ENCODE measurements at places on chromosomes 7 and 10.

DNA sequence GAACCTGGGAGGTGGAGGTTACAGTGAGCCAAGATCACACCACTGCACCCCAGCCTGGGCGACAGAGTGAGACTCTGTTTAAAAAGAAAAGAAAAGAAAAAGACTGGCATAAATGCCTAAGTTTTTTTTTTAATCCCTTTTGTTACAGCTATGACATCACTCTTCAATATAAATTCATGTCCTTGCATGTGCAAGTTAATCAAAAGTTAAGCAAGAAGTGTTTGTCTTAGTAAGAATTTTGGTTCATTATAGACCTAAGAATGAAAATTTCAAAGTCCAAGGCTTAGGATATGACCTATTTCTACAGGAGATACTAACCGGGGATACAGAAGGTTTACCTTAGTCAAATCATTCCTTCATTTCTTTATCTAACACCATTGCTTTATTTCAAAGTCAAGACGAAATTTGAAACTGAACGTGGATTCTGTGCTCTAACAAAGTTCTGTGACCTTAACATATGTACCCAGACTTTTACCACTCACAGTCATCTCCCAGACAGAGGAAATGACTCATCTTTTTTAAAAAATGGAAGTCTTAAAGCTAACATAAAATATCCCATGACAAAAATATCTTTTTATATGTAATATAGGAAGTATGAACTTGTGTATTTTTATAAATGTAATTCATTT is 29.3 kb upstream of the ITGB8 start:
- DNase-seq: no peak

DNA sequence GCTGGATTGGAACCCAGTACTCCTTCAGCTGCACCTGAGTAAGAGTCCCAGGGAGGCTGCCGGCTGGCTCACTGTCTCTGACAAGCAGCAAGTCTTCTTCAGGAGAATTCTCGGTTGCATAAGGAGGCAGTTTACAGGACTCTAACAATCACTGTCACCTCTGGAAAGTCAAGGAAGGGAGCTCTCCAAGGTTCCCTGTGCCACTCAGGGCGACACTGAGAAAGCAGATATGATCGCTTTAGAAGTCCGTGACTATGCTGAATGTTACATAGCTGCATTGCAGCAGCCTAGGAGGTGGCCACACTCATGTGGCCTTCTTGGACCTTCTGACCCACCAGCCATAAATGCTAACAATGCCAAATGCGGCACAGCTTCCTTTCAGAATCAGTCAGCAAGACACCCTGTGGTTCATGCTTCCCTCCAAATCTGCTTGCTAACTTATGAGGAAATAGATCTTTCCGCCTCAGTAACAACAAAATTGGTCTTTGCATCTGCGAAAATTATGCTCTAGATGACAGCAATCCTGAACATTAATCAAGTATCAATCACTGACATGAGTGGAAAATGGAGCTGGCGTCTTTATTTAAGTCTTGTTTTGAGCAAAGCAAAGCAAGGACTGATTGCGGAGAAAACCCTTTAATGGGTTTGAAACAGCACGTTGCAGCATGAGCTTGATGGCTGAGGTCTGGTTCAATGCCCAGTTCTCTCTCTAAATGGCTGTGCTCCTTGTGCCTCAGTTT is 132.9 kb downstream of the ATXN7L1 start:
- DNase-seq: no peak

DNA sequence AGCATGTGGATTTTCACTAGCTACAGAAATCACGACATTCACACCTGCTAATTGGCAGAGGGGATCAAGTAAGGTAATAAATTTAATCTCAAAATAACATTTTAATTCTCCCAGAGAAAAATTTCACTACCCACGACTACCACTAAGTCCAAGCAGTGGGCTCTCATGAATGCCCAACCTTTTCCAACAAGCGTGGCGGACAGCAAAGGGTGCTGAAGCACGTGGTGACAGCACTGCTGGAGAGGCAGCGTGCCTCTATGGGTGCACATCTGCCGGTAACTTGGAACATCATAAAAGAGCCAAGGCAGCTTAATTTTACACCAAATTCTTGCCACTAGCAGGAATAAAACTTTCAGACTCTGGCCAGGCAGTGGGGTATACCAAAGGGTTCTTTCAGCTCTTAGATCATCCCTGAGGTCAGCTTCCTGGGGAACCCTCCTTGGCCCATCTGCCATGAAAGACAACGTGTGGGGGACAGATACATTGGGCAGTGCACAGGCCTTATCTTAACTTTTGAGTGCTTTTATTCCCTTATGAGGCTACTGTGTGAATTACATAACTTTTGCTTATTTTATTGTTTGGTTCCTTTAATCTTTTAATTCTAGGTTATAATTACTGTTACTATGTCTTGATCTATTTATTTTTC is 206.7 kb upstream of the KCTD7 start:
- DNase-seq: no peak

- no peak for DNase-seq
Measured at GRCh38 chr7:155839461-155839860, 27.2 kb upstream of the SHH start.

DNA sequence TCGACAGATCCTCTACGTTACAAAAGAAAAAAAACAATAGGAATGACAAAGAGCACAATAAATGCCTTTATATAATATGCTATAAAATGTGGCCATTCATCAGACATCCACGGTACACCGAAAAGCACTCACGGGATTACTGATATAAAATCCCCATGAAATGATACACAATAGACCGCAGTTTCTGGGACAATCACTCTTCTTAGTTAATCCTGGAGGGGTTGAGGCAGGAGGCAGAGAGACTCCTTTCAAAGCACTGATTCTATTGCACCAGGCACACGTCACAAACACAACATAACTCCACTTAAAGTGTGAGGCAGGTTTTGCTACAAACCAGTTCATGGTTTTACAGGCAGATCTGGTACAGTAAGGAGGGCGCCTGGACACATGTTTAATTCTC is 113.8 kb downstream of the FGFR2 start:
- DNase-seq: no peak

DNA sequence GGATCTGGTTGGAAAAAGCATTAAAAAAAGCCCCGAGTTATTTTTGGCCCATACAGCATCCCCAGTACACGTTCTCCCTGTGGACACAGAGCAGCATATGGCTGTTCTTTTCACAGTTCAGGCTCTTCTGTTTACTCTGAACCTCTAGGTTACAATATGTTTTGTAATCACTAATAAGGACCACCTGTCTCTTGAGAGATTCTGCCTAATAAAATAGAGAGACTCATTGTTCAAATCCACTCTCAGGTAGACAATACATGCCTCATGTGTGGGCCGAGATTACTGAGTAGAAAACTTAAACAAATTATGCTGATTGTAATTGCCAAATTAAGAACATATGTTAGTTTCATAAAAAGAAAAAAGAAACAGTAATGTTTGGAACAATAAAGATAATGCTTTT is 647.7 kb downstream of the GRM8 start:
- no peak for DNase-seq

DNA sequence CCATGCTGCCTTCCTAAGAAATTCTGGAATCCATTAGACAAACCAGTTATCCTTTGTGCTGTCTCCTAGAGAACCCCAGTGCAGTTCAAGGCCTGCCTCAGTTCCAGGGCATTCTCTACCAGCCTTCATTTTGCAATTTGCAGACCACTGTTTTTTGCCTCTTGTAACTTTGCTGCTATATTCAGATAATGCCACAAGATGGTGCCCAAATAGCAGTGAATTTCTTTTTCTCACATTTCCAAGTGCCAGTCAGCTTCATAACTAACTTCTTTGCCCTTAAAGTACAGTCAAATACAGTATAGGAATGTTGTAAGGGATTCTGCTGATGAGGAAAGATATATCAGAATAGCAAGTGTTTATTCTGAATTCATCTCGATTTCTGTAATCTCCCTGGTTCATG is 25.2 kb downstream of the LOXL4 start:
- no peak for DNase-seq

GRCh38 chr7:54796150-54796549 is 37.1 kb upstream of the SEC61G start:
- DNase-seq: no peak

- no peak for DNase-seq
Measured at GRCh38 chr10:92354587-92354986, 63.6 kb downstream of the MARCHF5 start.

- no peak for DNase-seq
Measured at GRCh38 chr7:18020138-18020715, 7.4 kb downstream of the PRPS1L1 start.

DNA sequence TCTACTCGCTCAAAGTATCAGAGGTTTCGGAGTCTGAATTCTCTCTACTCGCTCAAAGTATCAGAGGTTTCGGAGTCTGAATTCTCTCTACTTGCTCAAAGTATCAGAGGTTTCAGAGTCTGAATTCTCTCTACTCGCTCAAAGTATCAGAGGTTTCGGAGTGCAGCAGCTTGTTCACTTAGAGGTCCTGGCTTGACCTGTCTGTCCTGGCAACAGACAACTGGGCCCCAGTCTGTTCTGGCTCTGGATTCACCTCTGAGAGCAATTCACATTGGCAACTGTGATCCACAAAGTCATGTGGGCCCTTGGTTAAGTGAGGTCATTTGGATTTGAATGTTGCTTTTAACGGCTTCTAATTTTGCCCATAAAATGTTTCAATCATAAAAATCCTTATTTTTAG is 63.9 kb upstream of the ST8SIA6 start:
- no peak for DNase-seq

- DNase-seq: no peak
Measured at GRCh38 chr7:150927157-150927955, 50.8 kb downstream of the KCNH2 start.

DNA sequence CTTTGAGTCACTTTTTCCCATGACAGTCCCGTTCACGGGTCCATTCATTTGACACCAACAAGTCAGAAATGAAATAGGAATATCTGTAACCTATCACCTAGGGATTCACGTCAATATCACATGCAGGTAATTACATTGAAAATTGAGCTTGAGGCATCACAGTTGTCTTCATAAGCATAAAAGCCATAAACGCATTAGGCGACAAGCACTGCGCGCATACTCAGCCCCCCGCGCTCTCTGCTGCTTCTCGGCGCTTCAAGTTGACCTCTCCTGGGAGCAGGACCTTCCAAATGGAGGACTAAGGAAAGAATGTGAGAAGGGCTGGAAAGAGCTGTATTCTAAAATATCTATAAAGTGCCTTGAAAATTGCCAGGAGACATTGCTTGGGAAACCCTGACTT is 130.5 kb upstream of the TNS3 start:
- no peak for DNase-seq

GRCh38 chr7:141949021-141949420 is 2.2 kb upstream of the CLEC5A start:
- no peak for DNase-seq

GRCh38 chr10:4953405-4953804 is 9.8 kb upstream of the AKR1C1 start:
- no peak for DNase-seq

DNA sequence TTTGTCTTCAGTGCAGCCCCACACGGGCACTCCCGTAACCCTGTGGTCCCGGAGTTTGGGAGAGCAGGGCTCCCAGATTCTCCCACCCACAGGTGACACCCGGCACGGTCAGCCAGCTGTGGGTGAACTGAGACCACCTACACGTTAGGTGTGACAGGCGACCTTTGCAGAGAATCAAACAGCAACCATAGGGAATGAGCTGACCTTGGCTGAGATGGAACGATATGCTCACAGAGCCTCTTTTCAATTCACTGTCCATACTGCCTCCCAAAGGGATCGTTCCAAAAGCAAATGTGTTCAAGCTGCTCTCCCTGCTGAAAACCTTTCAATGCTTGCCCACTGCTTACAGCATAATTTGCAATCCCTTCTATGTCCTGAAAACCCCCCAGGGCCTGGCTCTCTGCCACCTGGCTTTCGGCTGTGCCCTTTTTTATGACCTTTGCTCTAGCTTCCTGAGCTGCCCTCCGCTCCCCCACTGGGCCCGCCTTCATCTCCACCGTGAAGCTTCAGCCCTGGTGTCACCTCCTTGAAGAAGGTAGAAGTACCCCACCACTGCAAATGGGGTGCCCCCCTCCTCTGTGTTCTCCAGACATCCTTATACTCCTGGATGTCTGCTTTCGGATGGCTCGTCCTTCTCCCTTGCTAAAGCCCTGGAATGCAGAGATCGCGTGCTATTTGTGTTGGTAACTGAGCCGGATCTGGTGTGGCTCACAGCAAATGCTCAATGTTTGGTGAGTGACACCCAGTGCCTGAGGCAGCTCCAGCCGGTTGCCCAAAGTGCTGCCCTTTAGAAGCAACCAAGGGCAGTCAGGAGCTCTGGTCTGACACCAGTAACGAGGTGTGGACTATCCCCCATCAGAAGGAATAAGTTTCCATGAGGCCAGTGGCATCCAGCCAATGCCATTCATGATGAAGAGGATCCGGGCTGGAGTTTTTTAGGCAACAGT is 90.4 kb downstream of the KIAA1549 start:
- no peak for DNase-seq

GRCh38 chr7:46156086-46156485 is 235.0 kb upstream of the IGFBP3 start:
- DNase-seq: no peak

DNA sequence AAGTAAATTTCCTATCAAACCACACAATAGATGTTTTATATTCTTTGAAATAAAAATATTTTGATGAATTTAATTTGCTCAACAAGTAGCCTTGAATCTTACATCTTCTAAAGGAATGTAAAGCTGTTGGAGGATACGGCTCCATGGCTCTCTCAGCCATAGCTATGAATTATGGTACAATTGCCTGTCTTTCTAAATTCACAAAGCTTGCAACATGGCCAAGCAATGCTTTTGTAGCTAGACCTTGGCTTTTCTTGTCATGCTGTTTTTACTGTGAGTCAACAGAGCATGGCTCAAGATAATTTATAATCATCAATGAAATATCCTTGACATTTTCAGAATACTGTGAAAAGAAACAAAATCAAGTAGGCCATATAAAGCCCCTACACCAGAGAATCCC is 286.7 kb downstream of the CACNA2D1 start:
- DNase-seq: no peak

DNA sequence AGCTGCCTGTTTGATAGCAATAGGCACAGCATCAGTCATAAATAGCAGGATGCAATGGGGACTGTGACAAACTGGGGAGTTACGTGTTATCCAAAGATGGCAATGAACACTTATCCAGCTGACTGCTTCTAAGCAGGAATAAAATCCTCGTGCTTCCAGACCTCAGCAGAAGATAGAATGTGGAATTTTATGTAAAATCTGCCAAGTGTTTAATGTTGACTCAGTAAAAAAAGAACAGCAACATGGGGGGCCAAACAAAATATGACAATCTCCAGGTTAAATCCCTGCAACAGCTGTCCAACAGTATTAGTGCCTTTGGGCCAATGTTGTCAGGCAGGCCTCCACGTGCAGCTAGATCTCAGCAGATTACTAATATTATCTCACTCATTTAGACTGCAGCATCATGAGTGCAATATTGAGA is 127.3 kb downstream of the SEMA3C start:
- DNase-seq: no peak

DNA sequence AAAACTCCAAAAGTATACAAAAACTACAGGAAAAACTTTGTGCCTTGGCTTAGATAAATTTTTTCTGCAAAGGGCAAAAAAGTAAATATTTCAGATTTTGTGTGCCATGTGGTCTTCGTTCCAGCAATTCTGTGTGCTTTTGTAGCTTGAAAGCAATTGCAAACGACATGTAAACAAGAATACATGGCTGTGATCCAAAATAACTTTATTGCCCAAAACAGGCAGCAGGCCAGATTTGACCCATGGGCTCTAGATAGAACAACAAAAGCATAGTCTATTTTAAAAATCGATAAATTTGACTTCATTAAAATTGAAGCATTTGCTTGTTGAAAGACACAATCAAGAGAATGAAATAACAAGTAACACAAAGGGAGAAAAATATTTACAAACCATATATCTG is 336.6 kb downstream of the HPSE2 start:
- no peak for DNase-seq

All from stimulated activated CD8-positive, alpha-beta memory T cell treated with anti-CD3 and anti-CD28 coated beads, Interleukin-7, amount 100 ng/mL, for 1 hour (primary cell).